Kidney (tissue), 22 donors: ENCODE measurements at places on chromosomes 5 and 9. TPM values are rescaled to one million over a fixed set of nuclear protein-coding genes. Genes with fewer than 3 reads are reported as not detected.

CCL27 gene
- not detected for polyA plus RNA-seq

DNA sequence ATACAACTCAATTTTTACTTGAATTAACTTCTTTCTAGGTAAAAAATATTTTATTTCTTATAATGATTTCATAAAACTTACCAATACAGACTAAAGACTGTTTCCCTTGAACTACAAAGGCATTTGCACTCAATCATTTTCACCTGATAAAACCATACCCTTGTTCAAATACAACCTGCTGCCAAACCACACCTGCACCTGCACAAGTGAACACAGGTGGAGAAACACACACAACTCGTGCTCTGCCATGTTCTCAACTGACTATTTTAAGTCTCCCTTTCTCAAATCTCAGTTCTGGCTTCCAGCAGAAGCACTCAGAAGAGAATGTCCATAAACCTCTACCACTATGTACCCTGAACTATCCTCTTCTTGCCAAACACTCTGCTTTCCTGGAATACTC, 1892.1 kb downstream of the MAT2B start:
- DNase-seq, result no peak
- no peak overlapping the region for H3K27ac ChIP-seq
- no peaks in the 10 kb centered on the region for H3K27me3 ChIP-seq
- no peaks in the 10 kb centered on the region for H3K4me1 ChIP-seq

FCN2 gene
- 2.8 TPM for polyA plus RNA-seq

- no peaks in the 10 kb centered on the region for H3K27me3 ChIP-seq
- DNase-seq, result no peak
- H3K36me3 ChIP-seq, result peaks cover 12% of the 10 kb centered on the region
- peak overlapping the region; percentile 50 for H3K4me3 ChIP-seq
Measured at GRCh38 chr9:137552022-137552768, 516 bp downstream of the MRPL41 start.

NUTM2F gene
- polyA plus RNA-seq, result not detected

DBH gene
- polyA plus RNA-seq, result 0.39 TPM
